Stimulated activated CD4-positive, alpha-beta T cell treated with anti-CD3 and anti-CD28 coated beads, Interleukin-15, amount 100 ng/mL, for 24 hours (primary cell): ENCODE measurements at places on chromosomes 3 and 15.

- peak; percentile 76 for DNase-seq
These were observed 1003.9 kb upstream of the CFAP20DC start for GRCh38 chr3:60053526-60054265.

GRCh38 chr15:53978253-53978906, at the start of gene UNC13C:
Gene UNC13C (plus strand): TSS chr15:53978441. CDS start chr15:54012904, 34,463 bp downstream.
- DNase-seq, result peak; percentile 2

- DNase-seq, result no peak
These were observed 250.3 kb downstream of the ULK4 start for GRCh38 chr3:41711651-41712050.

DNA sequence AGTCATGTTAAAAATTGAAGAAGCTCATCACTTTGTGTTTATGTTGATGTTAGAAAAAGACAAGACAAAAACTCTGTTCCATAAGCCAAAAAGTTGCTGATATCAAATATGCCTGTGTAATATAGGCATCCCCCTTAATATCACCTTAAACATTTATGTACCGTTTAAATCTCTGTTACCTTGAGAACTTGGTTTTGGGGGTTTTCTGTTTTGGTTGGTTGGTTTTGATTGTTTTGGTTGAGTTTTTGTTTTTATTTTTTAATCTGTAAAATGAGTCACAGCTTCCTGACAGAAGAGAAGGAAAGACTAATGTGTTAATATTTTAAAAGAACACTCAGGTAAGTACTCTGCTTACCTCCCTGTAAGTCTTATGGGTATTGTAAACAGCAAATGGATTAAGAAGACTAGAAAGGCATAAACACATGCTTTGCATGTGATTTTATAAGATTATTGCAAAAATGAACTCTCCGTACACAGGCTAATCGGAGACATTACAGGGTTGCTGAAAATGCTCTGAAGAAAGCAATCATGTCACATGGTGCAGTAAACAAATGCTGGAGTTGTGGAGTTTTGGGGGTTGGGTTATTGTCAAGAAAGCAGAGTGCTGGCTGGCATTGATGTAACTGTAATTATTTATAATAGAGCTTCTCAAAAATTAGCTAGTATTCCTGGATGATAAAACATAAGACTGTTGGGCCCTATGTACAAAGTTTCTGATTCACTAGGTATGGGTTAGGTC, 69.5 kb upstream of the MBNL1 start:
- DNase-seq, result no peak

DNA sequence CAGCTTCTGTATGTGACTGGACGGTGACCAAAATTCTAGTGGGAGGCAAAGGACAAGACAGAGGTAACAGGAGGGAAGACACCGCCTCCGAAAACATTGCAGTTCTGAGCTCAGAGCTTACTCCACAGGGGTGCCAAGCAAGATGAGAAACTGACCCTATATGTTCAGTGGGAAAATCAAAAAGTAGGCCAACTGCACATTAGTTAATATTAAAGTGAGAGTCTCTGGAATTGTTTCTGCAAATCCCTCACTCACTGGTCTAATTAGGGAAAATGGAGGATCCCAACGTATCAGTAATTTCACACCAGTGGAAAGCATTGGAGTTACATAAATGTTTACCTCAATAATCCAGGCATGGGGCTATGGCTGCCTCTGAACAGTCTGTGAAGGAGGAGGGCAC, 313.3 kb upstream of the KCNH8 start:
- no peak for DNase-seq

DNA sequence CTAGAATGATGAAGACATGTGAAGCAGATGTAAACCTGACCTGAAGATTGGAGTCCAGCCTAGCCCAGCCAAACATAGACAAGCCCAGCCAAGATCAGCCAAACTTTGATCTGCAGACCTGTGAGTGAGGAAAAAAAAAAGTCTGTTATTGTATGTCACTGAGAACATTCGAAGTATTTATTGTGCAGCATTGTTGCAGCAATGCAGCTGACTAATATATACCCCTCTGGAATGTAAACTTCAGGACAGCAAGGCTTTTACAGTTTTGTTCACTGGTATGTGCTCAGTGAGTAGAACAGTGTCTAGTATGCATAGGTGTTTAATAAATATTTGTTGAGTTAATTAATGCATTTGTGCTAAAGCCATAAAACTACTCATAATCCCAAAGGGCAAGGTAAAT, 23.4 kb downstream of the TMEM202 start:
- no peak for DNase-seq

GRCh38 chr3:72487946-72488737, 360.1 kb downstream of the SHQ1 start:
- DNase-seq, result no peak

GRCh38 chr3:42412526-42413155, 2.2 kb upstream of the LYZL4 start:
- no peak for DNase-seq

- no peak for DNase-seq
These were observed 54.6 kb downstream of the SENP7 start for GRCh38 chr3:101458387-101458786.

DNA sequence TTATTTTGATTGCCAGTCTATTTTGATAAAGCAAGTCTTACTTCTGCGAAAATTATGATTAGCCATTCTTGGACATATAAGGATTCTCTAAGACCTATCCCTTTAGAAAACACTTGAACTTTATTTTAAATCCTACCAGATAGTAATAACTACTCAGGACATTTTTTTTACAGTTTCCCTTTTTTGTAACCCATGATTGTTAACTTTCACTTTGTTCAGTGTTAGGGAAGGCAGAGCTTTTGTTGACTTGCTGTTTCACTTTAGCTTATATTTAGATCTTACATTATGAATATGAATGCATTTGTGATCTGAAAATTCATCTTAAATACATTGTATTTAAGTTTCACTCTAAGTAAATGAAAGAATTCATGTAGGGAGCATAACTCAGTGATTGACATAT, 167.0 kb downstream of the AKAP13 start:
- DNase-seq, result no peak

DNA sequence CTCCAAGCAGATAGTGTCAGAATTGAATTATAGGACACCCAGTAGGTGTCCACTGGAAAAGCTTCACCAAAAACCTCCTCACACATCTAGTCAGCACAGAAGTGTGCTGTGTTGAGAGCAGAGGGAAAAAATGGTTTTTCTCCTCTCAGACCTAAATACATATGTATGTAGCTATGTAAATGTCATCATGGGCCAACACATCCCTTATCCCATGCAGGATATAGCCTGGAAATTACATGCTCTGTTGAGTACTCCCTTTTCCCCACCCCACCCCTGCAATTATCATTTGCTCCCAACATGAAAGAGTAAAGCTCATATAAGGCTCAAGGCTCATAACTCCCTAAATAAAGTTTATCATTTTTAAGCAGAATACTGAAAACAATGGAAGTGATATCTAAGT, 35.7 kb downstream of the DLG1 start:
- no peak for DNase-seq

- DNase-seq, result no peak
These were observed 146.8 kb downstream of the ADAMTS17 start for GRCh38 chr15:100194996-100195395.

DNA sequence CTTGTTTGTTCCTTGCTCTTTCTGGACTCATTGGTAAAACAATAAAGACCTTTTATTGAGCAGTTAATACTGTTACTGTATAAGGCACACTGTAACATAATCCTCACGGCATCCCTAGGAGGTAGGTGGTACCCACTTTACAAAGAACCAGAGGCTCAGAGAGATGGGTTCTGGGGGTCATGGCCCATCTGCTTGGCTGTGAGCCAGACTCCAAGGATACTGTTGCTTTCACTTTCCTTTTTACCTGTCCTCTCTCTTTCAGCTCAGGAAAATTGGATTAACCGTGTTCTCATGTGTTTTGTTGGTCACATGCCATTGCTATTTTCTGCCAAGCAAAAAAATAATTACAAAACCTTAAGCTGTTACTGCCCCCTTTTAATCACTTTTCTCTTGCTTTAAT, 34.8 kb upstream of the FILIP1L start:
- no peak for DNase-seq

DNA sequence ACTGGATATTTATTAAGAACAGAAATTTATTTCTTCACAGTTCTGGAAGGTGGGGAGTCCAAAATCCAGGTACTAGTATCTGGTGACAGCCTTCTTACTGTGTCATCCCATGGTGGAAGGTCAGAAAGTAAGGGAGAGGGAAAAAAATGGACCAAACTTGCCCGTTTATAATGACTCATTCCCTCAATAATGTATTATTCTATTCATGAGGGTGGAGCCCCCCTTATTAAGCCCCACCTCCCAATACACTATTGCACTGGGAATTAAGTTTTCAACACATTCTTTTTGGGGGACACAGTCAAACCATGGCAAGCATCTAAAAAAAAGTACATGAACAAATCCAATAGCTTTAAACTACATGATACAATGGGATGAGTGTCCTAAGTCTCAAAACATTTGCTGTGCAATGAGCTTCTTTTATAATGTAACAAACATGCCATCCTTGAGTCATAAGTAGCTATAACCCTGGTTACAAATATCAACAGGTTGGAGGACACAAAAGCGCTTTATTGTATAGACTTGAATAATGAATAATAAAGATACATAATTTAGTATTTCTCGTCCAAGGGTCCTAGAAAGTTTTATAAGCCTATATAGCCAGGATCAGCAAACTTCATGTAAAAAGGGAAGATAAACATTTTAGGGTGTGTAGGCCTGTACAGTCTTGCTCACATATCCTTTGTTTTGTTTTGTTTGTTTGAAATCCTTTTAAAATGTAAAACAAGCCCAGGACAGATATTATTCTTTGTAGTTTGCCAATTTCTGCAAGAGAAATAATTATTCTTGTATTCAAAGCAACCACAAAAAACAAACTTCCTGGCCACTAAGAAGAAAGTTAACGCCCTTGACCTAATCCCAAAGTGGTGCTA, 160.6 kb upstream of the RAP2B start:
- no peak for DNase-seq

DNA sequence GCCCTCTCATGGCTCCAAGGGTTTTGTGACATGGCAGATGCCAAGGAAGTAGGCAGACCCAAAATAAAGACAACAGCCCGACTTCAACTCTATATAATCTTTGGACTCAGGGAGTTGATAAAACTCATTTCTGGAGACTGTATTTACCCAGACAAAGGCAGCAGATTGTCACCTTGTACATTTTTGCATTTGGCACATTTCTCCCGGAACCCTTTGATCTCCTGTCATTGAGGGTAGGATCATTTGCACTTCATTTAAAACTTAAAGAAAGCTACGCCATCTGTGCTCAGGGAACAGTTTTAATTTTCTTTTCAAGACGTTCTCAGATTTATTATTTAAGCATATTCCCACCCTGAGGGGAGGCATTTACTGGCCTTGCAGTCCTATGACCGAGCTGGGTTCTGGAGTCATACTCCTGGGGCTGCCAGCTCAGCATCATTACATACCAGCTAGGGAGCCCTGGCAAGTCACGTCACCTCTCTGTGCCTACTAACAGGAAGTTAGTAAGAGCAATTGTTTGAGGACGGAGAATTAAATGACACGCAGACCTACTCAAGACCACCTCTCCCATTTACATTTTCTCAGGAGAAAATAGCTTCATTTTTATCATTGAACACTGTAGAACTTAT, 5.9 kb downstream of the CDCP1 start:
- DNase-seq, result no peak

- no peak for DNase-seq
These were observed 160.7 kb downstream of the FHIT start for GRCh38 chr3:61090389-61091169.

GRCh38 chr3:1696669-1697275, 401.9 kb upstream of the CNTN4 start:
- DNase-seq, result no peak

GRCh38 chr3:147900851-147901250, 491.7 kb downstream of the ZIC1 start:
- no peak for DNase-seq

GRCh38 chr3:124352149-124352539, 360.2 kb upstream of the ROPN1 start:
- DNase-seq, result no peak

GRCh38 chr15:22961762-22962161, 18.4 kb downstream of the CYFIP1 start:
- DNase-seq, result no peak

GRCh38 chr3:127698286-127698685, 25.5 kb downstream of the ABTB1 start:
- no peak for DNase-seq

DNA sequence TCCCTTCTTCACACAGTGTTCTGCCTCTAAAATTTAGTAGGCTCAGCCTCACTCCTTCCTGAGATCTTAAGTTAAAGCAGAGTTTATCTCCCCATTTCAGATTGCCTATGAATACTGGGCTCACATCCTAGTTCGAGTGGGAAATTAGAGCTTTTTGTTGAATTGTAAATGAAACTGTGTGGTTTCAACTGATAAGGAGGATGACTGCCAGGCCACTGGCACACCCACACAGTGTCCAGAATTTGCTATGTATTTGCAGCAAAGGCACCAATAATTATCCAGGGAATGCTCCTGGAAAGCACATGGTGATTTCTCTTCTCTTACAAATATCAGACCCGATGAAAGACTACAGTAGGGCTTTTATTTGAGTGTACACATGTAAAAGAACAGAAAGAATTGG, 308.1 kb upstream of the COL8A1 start:
- no peak for DNase-seq
